HepG2 (cell line): ENCODE measurements at places on chromosomes 4 and X. TPM values are rescaled to one million over a fixed set of nuclear protein-coding genes. Genes with fewer than 3 reads are reported as not detected.

DNA sequence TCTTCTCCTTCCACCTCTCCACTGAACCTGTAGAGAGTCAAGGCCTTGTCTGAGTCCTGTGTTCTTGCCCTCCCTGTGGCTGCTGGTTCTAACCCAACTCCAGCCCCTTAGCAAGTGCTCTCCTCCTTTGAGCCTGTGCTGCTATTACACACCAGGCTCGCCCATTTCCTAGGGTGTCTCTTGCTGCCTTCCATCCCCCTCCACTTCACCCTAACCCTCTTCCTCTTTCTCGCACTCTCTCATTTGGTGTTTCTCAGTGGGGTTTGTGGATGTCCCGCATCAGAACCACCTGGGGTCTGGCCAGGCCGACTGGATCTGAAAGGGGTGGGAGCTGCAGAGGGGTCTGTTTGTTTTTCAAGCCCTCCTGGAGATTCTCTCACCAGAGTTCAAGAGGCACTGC, 156.7 kb downstream of the SPRY1 start:
- DNase-seq: no peak

- no peak for DNase-seq
Measured at GRCh38 chrX:13373027-13373426, 53.2 kb upstream of the ATXN3L start.

- DNase-seq: no peak
Measured at GRCh38 chr4:184528713-184529112, 54.4 kb upstream of the IRF2 start.

ADH7 gene
- polyA plus RNA-seq: not detected in 2 replicates

NAP1L3 gene
- polyA plus RNA-seq: 0.03 TPM in 2 replicates

PABPC1L2B gene
- not detected in 2 replicates for polyA plus RNA-seq

PPEF2 gene
- polyA plus RNA-seq: 0.01 and 0.04 TPM in 2 replicates
